Substantia nigra (tissue), 51 donors: ENCODE measurements at places on chromosomes 5 and 9.
A peak's percentile ranks its signal among the peaks of the same experiment; 100 is the strongest.

- DNase-seq: no peak
Observed at GRCh38 chr5:157308836-157309465, 43.0 kb downstream of the CYFIP2 start.

DNA sequence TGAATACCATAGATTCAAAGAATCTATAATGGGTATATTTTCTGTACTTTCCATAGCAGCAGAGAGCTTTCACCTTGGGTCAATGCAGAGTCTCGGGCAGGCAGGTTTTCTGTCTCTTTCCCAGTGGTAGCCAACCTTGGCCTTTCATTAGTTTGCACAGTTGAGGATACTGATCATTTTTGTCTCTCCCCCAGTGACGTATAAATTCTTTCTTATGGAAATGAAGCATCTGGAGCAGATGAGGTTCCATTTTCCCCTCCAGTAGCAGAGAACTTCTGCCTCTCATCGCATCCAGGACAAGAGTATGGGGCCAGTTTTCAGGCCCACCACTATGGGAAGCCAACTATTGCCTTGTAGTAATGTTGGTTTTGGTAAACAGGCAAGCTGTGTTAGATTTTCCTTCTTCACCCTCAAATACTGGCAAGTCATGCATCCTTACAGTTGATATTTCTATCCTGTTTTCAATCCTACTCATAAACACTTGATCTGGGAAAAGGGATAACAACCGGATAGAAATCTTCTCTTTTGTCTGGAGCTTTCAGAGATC, 845.2 kb upstream of the CDH18 start:
- no peak for DNase-seq

- DNase-seq: no peak
Observed at GRCh38 chr9:134007150-134007549, 15.0 kb upstream of the VAV2 start.

GRCh38 chr5:1881098-1881572, 1.6 kb downstream of the IRX4 start:
- DNase-seq: no peak

DNA sequence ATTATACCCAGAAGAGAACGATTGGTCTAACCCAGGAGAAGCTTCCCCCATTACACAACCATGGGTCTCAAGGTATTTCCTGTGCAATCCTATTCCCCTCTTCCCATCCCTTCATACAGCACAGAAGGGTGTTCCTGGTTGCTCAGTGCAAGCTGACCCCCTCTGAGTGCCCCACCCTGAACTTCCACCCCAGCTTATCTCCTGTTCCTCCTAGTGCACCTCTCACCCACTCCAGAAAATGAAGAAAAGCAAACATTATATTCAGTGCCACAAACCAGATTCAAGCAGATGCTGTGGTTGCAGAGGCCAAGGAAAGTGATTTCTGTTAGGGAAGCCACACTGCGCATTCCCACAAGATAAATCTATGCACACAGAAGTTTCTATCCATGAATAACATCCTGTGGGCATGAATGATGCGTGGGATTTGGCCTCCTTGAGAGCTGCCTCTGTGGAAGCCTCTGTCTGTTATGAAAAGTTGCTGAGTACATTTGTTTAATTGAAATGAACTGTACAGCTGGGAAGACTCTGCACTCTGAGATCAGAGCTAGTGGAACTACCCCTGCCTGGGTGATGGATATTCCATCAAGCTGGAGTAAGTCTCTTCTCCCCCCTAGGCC, 2.2 kb upstream of the OR2S2 start:
- no peak for DNase-seq

DNA sequence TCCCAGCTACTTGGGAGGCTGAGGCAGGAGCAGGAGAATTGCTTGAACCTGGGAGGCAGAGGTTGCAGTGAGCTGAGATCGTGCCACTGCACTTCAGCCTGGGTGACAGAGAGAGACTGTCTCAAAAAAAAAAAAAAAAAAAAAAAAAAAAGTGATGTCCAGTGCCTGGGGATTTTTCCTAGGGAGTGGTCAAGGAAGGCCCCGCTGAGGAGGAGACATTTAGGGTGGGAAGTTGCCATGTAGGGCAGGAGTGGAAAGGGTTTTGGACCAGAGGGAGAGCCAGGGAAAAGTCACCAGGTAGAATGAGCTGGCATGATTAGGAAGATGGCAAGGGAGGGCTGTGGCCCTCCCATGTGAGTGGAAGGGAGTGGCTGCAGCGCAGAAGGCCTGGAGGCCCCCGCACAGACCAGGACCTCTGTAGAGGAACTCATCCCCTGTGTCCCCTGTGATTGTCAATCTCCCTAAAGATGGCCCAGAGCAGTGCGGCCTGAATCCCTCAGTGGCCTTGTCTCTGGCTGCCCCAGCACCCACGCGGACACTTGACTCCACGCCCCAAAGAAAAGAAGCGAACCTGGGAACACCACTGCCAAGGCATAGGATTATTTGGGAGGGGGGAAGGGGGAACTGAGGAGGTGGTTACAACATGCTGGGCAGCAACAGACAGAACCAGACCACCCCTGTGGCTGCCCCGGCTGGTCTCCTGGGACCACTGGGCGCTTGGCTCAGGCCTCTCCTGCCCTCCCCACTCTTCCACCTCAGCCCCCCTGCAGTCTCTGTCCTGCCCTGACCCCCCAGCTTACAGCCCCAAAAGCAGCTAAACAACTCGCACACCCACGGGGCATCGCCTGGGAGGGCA, 2.6 kb upstream of the SQSTM1 start:
- no peak for DNase-seq

DNA sequence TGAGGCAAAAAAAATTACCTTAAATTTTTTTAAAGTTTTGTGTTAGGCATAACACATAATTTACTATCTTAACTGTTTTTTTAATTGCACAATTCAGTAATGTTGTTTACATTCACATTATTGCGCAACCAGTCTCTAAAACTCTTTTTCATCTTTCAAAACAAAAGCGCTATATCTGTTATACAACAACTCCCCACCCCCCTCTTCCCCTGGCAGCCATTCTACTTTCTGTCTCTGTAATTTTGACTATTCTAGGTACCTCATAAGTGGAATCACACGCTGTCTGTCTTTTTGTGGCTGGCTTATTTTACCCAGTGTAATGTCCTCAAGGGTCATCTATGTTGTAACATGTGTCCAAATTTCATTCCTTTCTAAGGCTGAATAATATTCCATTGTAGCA, 241.5 kb upstream of the DMRT1 start:
- no peak for DNase-seq

- no peak for DNase-seq
Observed at GRCh38 chr9:92119586-92119985, 4.4 kb upstream of the SPTLC1 start.

GRCh38 chr9:108569624-108570023, 286.2 kb downstream of the ACTL7B start:
- DNase-seq: no peak

GRCh38 chr9:77981332-77981731, 50.3 kb downstream of the GNAQ start:
- DNase-seq: no peak

DNA sequence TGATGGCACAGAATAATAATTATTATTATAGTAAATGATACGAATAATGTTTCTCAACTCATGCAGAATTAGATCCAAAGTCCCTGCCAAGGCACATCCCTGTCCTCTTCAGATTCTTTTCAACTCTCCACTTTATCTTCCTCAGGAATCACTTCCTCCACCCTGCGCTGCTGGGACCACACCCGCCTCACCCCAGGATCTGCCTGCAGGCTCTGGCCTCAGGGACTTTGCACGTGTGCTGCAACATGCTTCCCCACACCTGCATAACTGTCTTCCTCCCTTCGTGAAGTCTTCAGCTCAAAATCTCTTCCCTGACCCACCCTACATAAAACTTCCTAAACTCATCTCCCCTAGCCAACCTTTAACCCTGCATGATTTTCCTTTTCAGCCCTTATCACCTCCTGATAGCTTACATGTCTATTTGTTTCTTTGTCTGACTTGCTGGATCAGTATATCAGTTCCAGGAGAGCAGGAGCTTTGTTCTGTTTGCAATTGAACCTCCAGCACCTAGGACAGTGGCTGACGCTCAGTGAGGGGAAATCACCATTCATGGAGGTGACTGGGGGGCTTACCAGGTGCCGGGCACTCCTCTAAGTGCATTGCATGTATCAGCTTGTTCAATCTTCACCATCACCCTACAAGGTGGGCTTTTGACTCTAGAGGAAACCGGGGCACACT, 47.5 kb upstream of the EGFLAM start:
- DNase-seq: no peak

DNA sequence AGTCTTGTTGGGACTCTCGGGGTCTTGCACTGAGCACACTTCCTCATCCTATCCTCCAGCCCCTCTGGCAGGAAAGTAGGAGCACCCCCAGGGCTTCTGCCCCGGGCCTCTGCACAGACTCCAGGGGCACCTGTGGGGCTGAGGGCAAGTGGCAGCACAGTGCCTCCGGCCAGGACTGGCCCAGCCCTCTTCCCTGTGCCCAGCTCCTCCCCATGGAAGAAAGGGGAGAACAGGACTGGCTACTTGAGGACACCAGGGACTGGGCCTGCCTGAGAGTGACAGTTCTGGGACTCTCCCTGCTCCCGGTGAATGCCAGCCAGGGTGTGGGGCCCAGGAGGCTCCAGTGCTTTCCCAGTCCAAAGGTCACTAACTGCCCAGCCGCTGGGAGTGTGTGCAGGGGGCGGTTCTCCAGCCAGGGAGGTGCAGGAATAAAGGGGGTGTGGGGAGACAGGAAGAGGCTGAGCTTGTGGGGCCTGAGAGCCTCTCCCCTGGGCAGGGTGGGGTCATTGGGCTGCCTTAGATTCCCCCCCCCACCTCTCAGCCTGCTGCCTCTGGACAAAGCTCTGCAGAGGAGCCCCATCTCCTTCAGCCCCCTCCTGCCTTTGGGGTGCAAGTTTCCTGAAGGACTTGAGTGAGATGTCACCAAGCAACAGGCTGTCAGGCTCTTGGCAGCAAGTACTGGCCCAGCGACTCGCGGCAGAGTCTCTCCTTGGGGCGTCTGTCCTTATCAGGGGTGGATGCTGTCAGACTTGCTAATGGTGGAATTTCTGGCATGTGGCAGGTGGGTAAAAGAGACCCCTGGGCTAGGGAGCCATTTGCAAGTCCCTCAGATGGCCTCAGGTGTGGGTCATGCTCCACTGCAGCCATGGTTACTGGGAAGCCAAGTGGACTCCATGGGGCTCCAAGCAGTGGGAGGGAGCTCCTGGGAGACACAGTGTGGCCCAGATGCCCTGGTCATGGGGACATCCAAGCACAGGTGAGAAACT, 19.1 kb upstream of the JADE2 start:
- DNase-seq: no peak

DNA sequence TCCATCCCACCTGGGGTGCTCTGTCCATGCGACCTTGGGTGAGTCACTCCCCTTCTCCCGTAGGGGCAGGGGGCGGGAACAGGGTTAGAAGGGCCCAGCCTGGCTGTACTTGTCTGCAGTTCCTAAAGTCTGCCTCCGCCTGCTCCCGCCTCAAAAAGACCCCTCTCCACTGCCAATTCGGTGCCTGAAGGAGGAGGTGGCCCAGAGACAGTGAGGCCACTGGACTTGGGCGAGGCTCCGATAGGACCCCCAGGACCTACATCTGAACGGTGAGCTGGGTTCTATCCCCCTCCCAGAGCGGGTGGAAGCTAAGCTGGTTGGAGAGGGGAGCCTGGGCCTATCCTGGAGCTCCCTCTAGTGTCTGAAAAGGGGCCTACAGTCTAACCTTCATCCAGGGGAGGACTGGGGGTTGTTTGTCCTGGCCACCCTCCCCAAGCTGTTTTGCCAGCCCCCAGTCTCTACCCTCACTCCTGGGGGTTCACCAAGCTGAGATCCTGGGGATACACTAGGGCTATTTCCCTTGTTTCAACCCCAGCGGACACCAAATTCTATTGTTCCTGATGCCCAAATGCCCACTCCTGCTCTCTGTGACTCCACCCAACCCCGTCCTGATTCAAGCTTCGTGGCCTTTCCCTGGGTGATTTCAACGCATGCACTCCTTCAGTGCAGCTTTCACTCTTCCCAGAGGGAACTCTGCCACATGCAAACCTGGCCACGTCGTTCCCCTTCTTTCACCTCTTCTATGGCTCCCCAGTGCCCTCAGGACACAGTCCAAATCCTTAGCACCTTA, 6.1 kb upstream of the CRB2 start:
- DNase-seq: peak; percentile 50

DNA sequence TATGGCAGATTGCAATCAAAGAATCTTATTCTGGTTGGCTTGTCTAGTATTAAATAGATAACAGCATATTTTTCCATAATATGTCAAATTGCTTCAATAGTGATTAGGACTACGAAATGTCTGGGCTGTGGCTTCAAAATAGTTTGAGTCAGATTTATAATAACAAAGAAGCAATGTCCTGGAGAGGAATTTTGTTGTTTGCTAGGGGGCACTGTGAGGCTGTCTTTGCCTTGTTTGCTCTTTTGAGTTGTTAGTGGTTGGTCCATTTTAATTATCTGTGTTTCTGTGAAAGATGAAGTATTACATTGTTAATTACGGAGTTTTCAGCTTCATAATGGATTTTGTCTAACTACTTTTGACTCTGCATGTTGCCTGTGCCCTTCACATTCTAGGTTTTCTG, 713.6 kb downstream of the TLE4 start:
- no peak for DNase-seq

DNA sequence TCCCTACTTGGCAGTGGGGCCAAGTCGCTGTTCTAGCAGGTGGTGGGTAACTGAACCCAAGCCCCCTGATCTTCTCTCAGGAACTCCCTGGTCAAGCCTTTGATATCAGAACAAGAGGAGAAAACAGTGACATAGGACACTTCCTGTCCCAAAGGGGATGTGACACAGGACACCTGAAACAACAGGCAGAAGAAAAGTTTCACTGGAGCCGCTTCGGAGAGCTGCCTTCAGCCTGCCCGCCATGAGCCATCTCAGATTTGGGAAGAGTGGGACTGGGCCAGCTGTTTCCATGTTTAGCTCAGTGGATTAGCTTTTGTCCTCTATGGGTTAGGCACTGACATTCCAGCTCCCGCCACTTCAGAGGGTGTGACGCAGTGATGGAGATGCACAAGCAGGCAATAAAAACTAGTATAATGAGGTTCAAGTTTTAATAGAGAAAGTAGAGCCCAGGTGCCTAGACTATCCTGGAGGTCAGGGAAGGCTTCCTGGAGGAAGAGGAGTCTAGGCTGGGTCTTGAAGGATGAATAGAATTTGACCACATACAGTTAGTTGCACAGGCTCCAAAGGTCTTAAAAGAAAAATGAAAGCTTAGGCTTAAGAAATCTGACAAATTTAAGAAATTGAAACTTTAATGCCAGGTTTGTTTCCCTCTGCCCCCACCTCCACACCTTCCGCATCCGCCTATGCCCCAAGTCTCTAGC, 104.1 kb upstream of the SPRY4 start:
- DNase-seq: no peak

DNA sequence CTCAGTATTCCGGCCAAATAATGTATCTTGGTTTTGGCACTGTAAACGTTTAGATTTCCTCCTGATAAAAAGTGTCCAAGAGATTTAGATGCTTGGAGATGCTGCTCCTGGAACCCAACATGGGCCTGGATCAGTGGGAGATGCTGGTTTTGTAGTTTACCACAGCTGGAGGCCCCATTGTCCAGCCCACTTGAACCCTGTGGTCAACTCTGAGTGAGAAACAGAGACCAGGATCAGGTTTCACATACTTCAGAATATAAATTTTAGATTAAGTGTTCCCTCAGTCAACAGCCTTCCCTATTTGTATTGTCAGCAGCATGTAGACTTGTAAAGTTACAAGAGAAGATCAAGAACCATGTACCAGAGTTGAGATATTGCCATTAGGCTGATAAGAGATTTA, 144.7 kb upstream of the C9orf72 start:
- no peak for DNase-seq
